Suprapubic skin (tissue), 4 donors: ENCODE measurements at places on chromosomes 7 and 10.

- no peak for DNase-seq
These were observed 61.5 kb downstream of the RAMP3 start for GRCh38 chr7:45219130-45219529.

DNA sequence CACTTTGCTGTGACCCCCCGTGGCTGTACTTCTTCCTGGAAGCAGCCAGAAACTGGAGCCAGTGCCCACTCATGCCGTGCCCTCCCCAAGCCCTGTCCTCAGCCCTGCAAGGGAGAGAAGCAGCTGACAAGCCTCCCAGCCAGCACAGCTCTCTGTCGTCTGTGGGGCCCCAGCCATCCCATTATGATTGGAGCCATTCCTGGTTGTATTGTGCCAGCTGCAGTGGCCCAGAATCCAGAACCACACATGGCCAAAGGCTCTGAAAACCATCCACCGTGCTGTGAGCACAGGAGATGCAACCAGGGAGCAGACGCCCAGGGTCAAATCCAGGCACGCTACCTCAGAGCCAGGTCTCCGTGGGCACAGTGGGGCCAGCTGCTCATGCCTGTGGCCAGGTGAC lies 18.7 kb downstream of the GRID2IP start:
- DNase-seq, result no peak

GRCh38 chr7:9091282-9091681 lies 657.9 kb downstream of the NXPH1 start:
- DNase-seq, result no peak

DNA sequence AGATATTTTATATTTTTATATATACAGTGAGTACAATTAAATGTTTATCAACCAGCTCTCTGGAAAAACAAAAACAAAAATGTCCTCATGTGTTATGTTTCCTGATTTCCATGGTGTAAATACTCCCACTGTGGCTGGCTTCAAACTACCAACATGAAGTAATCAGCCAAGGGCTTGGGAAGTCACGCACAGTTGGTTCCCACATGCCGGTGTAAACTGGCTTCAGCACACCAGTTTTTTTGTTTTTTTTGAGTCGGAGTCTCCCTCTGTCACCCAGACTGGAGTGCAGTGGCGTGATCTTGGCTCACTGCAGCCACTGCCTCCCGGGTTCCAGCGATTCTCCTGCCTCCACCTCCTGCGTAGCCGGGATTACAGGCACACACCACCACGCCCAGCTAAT lies 11.8 kb downstream of the OSBPL3 start:
- DNase-seq, result no peak

DNA sequence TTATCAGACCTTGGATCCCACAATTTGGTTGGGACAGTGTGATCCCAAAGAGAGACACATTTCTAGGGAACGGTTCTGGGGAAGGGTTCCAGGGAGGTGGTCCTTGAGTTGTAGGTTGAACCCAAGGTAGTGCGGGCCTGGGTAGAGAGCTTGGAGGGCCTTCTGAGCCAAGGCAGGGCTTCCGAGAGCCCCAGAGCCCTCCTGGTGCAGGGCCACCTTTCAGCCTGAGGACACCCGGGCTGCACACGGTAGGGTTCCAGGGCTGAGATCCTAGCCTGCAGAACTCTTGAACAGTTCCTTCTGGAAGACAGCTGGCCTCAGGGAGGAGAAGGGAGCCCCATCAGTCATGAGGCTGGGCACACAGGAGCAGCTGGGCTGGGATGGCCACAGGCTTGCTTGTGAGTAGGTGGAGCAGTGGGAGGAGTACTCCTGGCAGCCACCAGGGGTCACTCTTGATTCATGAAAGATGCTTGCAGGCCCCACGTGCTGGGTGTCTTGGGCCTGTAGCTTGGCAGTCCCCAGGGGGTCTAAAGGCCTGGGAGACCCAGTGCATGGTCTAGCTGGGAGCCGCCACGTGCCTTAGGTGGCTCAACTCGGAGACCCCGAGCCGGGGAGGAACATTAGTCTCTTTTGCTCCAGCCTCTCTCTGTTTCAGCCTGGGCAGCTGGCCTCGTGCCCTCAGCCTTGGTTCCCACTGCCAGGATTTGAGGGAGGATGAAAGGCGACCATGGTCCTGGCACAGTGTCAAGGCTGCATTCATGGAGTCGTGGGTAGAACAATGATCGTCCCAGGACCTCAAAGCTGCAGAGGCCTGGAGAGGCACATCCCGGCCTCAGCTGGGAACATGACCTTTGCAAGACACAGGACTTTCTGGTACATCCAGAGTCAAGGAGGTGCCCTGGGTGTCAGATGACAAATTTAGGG lies 381.6 kb downstream of the TYW1 start:
- DNase-seq, result peak; percentile 88
